Activated CD4-positive, CD25-positive, alpha-beta regulatory T cell treated with anti-CD3 and anti-CD28 coated beads, Interleukin-2, amount 50 U/mL, for 16 hours (primary cell): ENCODE measurements at places on chromosomes 12 and 14.

- no peak for DNase-seq
Observed at GRCh38 chr14:67077921-67078320, 111.3 kb upstream of the GARIN2 start.

DNA sequence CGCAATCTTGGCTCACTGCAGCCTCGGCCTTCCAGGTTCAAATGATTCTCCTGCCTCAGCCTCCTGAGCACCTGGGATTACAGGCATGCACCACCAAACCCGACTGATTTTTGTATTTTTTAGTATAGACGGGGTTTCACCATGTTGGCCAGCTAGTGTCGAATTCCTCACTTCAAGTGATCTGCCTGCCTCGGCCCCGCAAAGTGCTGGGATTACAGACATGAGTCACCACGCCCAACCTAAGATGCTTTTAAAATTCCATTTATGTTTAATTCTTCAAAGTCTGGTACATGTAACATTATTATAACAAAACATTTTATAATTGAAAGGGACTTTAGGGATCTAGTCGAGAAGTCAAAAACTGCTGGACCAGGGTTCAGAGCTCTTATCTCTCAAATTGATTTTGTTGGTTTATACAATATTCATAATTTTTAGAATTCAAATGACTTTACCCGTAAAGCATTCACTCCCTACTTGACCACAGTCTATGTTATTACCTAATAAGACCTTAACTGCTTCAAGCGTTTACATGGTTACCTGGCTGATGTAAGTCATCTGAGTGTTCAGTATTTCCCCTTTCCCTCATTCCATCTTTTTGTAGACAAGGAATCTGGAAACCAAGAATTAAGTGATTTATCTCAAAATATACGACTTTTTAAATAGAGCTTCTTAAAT lies 28.2 kb downstream of the RAP1B start:
- no peak for DNase-seq

DNA sequence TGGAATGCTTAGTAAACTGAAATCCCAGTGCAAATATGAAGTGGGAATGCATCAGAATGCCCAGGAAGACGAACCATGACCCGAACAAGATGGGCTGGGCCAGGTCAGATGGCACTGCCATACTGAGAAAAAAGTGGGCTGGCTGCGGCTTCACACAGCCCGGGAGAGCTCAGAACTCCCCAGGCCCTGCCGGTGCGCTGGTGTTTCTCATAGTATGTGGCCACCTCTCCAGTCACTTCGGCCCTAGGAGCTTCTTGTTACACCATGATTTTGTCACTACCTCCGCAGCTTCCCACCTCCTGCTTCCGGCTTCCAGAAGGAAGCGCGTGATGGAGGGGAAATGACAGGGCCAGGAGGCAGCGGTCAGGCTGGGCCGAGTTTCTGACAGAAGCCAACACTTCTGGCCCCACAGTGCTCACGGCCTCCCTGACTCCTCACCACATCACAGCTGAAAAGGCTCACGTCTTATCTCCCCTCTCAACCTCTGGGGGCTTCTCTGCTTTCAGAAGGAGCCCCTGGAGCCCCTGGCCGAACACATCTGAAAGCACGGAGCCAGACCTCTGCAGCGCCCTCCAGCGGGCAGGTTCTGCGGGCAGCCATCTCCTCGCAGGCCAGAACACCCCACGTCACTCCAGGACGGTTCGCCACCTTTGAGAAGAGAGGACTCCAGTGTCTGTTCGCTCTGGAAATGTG lies 30.7 kb downstream of the DAD1 start:
- DNase-seq = no peak

- DNase-seq = no peak
Observed at GRCh38 chr14:61565181-61565580, 130.1 kb upstream of the HIF1A start.

GRCh38 chr12:7905071-7905470 lies 30.9 kb downstream of the SLC2A3 start:
- DNase-seq = no peak

DNA sequence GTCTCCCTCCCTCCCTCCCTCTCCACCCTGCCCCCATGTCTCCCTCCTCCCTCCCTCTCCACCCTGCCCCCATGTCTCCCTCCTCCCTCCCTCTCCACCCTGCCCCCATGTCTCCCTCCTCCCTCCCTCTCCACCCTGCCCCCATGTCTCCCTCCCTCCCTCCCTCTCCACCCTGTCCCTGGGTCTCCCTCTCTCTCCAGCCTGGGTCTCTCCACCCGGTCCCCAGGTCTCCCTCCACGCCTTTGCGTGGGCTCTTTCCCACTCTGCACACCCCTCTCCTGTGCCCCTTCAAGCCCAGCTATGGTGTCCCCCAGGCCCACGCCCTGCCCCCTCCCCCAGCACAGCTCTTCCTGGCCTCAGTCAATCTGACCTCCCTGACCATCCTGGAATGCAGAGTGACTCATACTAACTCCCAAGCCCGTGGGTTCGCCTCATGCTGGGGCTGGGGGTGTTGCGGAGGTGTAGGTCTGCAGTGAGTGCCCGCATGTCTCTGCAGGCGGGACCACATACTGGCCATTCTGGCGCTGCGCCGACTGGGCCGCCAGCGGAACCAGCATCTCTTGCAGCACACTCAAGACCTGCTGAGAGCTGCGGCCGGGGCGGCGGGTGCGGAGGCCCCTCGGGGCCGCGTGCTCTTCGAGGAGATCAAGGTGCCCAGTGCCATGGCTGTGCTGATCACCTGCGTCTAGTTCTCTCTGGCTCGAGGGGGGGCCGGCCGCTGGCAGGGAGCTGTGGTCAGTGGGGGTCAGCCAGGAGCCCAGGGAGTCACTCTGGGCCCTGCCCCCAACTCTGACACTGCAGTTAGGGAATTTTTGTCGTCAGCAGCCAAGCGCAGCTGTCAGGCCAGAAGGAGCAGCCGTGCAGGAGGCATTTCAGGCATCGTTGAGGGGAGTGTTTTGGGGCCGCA lies 13.5 kb upstream of the TNFAIP2 start:
- no peak for DNase-seq

- no peak for DNase-seq
Observed at GRCh38 chr12:16581416-16581815, 24.5 kb downstream of the LMO3 start.

GRCh38 chr14:104746934-104747481 lies 5.9 kb upstream of the SIVA1 start:
- DNase-seq = no peak

DNA sequence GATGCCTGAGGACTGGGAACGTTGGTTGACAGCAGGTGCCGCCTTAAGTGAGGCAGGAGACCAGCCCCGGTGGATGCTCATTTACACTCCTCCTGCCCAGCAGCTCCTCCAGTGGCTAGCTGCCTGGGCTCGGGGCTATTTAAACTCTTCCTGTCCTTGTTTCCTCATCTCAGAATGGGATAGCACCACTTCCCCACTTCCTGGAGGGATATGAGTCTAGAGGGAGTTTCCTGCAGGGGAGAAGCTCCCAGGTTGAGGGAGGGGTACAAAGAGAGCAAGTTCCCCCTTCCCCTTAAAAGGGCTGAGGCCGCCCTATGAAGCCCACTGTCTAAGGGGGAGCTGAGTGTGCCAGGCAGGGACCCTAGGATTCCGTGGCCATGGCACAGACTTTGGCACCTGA lies 311.2 kb downstream of the AACS start:
- no peak for DNase-seq

DNA sequence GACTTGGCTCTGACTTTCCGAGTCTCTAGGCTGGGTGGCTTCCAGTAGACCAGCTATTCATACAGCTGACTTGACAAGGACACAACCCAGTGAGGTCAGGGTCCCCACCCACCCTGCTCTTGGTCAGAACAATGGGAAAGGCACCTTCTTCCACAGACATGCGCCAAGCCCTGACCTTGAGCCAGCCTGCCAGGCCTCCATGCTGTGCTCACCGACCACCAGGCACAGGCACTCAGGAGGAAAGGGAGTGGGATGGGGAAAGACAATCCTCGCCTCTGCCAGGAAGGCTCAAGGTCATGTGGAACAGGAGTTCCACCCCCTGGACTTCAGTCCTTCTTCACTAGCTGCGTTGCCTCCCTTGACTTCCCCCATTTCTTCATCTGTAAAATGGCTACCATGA lies 31.4 kb downstream of the GALNT16 start:
- DNase-seq = no peak

DNA sequence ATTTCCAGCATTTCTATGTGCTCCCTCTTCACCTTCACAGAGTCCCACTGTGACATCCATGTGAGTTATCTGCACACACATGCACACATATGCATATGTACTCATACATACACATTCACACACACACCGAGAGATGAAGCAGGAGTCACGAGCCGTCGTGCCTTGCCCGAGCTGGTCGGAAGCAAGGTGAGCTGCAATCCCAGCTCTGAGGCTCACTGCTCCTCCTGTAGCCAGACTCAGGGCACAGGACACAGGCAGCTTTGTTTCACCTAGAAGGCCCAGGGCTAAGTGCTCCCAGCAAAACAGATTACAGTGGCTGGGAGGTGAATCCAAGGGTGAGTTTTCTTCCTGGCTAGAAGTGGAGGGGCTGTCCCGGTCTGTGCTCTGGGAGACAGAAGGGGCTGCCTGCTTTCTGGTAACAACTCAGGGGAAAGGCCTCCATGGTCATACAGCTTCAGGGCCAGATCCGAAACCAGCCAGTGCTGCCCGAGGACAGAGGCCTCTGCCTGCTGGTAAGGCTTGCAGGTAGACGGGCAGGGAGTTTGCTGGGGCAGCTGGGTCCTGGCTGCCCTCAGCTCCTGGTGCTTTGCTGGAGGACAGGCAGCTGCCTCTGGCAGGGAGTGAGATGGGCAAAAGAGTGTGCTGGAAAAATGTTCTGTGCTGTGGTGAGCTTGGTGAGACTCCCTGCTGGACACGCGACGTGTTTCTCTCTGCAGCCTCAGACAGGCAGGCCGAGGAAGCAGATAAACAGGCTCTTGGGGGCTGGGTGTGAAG lies 123.7 kb downstream of the CRACR2A start:
- DNase-seq = no peak

DNA sequence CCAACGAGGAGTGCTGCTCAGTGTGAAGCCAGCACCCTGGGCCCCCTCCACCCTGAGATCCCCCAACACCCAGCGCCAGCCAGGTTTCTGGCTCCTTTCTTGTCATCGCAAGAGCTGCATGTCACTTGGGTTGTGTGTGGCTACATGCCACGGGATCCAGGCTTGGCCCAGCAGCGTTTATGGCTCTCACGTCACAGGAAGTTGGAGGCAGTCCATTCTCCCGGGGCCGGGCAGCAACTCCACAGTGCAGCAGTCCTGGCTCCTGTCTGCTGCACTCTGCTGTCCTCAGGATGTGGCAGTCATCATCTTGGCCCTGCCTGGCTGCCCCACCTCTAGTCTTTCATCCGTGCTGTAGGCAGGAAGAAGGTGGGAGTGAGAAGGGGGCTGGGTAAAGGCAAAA lies 78.3 kb downstream of the AACS start:
- no peak for DNase-seq

- peak; percentile 11 for DNase-seq
Observed at GRCh38 chr12:113961921-113962710, 4.0 kb downstream of the RBM19 start.

GRCh38 chr14:61132894-61133293 lies 148.2 kb downstream of the TMEM30B start:
- DNase-seq = no peak
